ENCODE measurements at places on chromosomes 7 and 10.

DNA sequence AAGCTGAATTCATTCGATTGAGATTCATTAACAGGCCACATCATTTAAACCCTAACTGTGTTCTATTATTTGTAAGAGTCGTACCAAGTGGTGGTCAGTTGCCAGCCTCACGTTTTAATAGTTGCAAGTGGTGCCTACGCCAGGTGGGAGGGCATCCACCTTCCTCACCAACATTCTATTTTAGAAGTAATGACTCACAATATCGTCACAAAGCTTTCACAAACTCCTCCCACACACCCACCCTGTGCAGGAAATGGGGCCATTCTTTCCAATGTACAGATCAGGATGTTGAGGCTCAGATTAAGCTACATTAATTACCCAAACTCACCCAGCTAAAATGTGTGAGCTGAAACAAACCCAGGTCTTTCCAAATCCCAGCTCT is 77.3 kb upstream of the SAMD8 start:
- no peak for DNase-seq

GRCh38 chr10:112653851-112654250 is 206.8 kb downstream of the VTI1A start:
- DNase-seq = no peak

DNA sequence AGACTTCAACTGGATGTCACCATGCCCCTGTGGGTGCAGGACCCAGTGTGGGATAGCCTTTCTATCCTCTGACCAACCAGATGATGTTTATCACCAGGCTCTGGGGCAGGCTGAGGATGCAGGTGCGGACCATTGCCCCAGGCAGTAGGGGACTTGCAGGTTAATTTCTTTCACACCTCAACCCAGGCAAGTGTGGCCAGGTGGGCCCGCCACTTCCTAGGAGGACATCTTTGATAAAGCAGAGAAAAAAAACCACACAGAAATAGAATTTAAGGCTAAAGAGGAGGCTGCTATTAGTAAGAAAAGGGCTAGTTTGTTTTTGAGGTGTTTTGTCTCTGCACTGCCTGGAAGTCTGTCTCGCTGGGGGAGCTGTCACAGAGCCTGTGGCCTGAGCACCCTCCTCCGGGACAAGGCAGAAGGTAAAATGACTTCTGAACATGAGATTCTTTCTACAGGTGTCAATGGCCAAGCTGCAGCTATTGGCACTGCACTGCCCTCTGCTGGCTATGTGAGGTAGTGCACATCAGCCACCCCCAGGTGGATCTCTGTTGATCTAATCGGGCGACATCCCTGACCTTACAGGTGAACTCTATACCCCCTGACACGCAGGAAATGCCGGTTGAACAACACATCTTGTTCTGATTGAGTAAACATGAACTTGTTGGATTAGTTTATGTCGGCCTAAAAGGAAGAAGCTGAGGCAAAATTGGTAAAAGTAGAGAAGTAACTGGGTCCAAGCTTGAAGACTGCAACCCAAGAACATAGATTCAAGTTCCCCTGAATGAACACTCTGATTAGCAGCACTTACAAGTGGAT is 21.0 kb downstream of the UPP1 start:
- DNase-seq = peak; percentile 82

- DNase-seq = no peak
These were observed 53.0 kb downstream of the PHF14 start for GRCh38 chr7:11026452-11027359.

DNA sequence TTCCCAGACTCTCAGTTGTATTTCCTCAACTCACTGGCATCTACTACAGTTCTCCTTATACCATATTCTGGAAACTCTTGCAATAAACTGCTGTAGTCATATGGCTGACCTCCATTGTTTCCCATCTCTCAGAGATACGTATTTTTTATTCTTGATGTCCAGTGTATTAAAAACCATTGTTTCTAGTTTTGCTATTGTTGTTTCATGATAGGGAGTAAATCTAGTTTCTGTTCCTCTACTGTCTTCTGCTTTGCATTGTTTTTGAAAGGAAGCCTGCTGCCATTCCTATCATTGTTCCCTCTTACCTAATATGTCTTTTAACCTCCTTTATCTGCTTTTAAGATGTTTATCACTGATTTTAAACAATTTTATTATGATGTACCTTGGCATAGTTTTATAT is 255.0 kb downstream of the ADK start:
- DNase-seq = no peak

- DNase-seq = no peak
These were observed 210.3 kb downstream of the GPAM start for GRCh38 chr10:111973306-111973705.

GRCh38 chr7:99419323-99420021 is 10.7 kb downstream of the BUD31 start:
- no peak for DNase-seq

- DNase-seq = peak; percentile 21
These were observed 26.9 kb upstream of the TRIM56 start for GRCh38 chr7:101058355-101058754.

DNA sequence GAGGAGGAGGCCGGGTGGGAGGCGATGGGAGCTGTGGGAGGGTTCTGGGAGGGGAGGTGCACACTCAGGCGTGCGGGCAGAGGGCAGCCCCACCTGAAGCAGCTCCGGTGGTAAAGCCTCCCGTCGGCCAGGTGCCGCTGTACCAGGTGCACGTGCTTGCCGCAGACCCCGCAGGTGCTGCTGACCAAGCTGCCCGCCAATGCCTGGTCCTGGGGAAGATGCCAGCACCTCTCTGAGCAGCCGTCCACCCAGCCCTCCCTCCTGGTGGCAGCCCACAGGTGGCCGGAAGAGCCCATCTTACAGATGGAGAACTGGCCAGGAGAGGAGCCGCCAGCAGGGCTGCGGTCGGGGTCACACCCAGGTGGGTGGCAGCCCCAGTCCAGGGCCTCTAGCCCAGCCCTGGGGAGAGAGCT is 12.6 kb downstream of the MICALL2 start:
- DNase-seq = no peak
